ENCODE measurements at places on chromosomes 6 and 20.

- DNase-seq, result no peak
Observed at GRCh38 chr6:45541934-45542333, 164.2 kb upstream of the SUPT3H start.

DNA sequence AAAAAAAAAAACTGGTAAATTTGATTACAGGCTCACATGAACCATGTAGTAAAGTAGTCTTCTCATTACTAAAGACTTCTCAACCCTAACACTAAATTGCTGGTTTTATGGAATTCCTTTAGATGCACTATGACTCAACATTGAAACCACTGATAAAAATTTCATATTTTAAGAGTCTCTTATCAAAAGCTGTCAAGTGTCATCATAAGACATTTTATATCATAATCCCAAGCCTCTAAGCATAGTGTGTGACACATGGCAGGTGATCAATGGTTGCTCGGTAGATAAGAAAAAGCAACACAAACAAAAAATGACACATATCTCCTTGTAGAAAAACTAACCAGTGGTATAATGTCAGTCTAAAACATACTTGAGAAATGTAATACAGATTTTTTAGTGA, 258.4 kb downstream of the RNGTT start:
- DNase-seq, result no peak

GRCh38 chr6:81999270-81999669, 246.8 kb upstream of the TENT5A start:
- no peak for DNase-seq

DNA sequence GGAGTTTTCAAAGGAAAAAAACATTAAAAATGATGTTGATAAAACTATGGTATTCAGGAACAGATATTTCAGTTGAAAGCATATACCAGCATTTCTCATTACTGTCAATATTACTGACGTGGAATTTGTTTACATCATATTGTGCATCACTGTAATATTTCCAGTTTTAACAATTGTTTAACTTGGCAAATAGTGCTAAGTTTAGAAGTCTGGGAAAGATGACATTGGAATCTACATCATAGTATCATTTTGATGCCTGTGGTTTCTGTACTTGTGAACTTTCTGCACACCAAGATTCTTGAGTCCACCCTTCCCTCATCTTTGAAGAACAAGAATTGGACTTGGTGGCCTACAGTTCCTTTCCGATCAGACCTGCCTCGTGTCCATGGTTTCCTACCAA, 98.1 kb downstream of the RALGAPA2 start:
- no peak for DNase-seq

DNA sequence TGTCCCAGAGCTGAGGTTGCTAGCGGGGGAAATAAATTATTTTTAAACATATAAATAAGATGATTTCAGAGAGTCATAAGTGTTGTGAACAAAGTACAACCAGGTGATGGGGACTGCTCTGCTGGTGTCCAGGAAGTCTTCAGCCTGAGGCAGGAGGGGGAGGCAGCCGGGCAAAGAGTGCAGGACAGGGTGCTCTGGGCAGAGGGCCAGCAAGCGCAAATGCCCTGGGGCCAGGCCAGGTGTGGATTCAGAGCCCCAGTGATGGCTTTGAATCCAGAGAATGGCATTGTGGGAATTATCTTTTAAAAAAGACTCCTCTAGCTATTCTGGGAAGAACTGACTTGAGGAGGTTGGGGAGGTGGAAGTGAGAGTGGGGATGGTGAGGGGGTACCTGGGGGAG, 1.6 kb downstream of the CLPSL1 start:
- DNase-seq, result no peak

DNA sequence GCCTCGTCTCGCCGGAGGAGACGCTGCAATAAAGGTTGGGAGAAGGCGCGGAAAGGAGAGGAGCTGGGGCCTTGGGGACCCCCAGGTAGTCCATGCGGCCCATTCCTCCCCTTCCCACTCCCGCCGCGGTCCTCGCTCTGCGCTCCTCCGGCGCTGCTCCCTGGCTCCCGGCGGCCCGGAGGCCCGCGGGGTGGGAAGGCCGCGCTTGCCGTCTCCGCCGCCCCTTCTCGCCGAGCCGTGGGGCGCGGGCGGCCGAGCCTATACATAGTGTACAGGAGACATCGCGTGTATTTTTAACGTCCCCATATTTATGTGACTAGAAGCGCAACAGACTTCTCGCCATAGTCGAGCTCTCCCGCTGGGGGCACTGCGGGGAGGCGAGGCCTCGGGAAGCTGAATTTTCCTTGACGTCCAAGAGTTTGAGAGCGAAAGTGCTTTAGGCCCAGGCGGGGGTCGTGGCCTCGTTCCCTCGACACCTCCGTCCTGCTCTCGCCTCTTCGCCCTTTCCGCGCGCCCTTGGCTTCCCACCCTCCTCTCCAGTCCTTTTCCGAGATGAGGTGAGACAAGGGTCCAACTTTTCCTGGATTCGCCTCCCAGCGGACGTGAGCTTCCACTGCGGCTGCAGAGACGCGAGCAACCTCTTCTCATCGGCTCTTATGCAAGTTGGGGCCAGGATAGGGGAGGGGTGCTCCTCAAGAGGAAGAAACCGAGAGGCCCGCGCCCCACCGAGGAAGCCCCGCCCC, 29.0 kb downstream of the SLC12A5 start:
- no peak for DNase-seq

DNA sequence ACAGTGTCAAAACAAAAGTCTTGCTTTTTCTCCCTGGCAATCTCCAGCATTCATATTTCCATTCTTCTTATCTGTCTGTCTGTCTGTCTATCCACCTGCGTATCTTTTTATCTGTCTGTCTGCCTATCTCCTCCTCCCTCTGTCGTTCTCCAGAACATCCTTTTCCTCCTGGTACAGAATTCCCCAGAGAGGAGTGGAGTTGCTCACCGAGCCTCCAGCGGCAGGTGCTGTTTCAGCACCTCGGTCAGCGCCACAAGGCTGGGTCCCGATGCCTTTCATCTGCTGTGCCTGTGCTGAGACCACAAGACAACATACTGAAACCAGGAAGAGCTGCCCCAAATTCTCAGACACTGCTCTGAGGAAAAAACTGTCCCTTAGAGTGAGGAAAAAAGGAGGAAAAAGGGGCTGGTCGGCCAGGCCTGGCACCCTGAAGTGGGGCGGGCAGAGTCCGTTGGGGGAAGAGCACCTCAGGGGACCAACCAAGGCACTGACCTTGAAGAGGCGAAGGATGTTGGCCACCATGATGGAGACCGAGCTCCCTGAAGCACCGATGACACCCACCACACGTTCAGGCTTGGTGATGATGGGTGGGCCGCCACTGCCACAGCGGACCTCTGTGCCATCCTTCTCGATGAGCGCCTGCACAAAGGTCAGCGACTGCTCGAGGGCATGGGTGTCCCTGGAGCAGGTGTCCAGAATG, 13.3 kb downstream of the GRM4 start:
- DNase-seq, result no peak

DNA sequence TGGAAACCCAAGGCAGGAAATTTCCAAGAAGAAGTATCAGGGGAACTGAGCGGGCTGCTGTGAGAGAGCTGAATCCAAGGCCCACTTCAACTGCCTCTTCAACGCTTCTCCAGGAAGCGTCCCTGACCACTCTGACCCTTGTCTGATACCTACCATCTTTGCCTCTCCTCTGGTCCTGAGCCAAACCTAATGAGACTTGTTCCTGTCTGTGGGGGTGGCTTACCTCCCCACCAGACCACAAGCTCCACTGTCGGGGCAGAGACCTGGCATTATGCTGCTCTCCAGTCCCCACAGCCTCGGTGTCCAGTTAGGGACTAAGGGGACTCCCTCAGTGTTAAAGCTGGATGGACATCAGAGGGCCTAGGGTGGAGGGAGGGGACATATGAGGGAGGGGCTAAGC, 49.7 kb downstream of the LRFN2 start:
- DNase-seq, result no peak
